Mesenteric fat pad (tissue), 1 donor: ENCODE measurements at places on chromosomes 6 and 20.

- no peak for DNase-seq
Measured at GRCh38 chr6:26380256-26380655, 2.7 kb upstream of the BTN2A2 start.

DNA sequence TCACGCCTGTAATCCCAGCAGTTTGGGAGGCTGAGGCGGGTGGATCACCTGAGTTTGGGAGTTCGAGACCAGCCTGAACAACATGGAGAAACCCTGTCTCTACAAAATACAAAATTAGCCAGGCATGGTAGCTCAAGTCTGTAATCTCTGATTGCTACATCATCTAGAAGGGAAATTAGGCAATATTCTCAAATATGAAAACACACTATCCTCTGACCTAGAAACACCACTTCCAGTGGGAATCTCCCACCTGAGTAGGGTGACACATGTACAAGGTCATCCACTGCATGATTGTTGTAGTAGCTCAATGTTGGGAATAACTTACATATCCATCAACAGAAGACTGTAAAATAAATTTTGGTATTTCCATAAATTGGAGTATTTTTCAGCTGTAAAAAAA is 19.1 kb upstream of the SIRPD start:
- no peak for DNase-seq

DNA sequence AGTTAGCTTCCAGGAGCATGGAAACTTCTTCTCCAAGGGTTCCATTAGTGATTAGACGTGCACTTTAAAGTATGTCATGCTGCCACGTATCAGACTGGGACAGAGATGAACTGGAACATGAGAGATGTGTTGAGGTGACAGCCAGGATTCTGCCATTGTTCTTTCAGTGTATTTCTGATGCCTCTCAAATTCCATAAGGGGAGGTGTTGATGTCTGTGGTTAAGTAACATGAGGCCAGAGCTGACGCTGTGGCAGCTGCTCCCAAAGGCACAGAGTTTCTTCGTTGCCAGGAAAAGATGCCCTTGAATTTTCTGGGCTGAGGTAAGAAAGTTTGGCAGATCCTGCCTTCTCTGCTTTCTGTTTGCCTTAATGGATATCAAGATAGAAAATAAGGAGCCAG is 63.5 kb downstream of the TRMT6 start:
- DNase-seq = no peak

DNA sequence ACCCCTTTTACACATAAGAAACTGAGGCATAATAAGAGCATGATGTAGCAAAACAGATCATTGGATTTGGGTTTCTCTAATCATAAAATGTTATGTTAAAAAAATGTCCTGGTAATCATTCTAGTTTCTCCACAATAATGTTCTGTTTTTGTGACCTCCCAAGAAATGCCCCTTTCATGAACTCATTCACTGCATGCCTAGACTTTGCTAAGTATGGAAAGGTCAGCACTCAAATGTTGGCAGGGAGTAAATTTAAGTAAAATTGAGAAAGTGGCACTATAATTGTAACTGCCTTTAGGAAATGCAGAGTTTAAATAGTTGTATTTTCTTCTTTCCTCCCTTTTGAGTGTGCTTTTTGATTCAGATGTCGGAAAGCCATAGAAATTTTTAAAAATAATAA is 48.5 kb upstream of the ID4 start:
- no peak for DNase-seq

GRCh38 chr20:52959125-52959524 is 13.0 kb upstream of the TSHZ2 start:
- no peak for DNase-seq

DNA sequence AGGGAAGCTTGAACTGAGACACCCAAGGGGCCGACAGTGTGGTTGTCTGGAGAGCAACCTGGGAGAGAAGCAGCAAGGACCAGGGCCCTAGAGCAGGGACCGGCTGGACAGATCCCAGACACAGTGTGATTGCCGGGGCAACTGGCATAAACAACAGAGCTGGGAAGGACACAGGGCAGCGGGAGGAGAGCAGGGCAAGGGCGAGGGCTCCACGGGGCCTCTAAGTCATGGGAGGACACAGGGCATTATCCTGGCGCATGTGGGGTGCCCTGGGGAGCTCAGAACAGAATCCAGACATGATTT is 31.1 kb upstream of the CCR6 start:
- DNase-seq = no peak

- DNase-seq = no peak
Measured at GRCh38 chr20:50445354-50446151, 64.6 kb upstream of the PTPN1 start.

DNA sequence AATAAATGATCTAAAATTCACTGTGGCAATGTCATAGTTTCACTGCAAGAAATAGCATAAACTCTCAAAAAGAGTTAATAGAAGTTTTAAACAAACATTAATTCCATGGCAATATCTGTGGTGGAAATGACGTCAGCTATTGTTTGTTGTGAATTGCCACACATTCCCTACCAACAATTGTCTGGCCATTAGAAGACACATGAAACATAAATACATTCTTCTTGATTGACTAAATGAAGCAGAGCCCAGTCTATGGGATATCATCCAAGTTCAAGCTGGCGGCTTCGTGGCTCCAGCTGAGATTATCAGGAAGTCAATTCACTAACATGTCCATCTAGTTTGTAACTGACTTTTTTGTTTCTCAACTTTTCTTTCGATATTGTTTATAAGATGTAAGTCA is 369.0 kb downstream of the ARHGAP18 start:
- no peak for DNase-seq

DNA sequence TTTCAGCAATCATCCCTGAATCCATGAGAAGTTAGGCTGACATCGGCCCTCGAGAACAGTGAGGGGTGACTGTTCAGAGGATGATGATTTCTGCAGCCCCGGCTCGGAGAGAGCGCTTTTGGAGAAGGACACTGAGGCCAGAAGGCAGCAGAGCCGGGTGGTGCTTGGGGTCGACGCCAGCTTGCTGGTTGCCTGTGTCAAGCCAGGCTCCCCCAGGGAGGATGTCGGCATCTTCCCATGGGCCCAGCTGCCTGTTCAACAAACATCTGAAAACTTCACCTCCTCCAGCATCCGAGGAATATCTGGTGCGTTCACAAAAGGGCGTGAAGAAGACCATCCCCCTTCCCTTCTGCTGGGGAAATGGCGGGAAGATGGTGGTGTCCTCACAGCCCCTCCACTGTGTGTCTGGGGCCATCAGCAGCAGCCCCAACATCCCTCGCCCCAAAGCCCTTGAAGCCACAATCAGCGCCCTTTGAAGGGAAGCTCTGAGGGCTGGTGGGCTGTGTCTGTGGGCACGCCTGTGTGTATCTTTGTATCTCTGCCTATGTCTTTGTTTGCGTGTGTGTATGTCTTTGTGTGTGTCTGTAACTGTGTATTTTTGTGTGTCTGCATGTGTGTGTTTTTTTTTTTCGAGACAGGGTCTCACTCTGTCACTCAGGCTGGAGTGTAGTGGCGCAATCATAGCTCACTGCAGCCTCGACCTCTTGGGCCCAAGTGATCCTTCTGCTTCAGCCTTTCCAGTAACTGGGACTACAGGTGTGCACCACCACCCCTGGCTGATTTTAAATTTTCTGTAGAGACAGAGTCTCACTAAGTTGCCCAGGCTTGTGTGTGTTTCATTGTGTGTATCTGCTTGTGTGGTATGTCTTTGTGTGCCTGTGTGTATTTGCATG is 97.9 kb downstream of the SULF2 start:
- no peak for DNase-seq

DNA sequence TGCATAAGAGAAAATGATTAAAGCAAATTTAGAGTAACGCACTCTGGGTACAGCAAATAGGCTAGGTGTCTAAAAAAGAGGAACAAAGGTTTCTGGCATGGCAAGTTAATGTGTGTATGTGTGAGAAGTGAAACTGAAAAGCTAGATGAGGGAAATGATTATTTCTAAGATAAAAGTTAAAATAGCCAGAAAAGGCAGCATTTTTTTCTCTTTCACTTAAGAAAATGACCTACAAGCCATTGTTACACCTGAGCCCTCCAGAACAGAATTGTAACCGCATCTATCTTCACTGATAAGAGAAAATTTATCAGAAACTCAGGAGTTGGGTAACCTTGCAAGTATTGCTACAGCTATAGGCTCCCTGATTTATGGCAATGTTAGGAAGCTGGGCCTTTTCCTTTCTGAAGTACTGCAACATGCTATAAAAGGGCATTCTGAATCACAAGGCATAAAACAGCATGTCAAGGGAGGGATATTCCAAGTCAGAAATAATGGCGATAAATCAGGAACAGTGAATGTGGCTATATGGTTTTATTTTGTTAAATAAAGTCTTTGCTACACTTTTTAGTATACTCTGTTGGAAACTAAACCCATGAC is 395.3 kb downstream of the TBC1D32 start:
- no peak for DNase-seq

GRCh38 chr6:56725254-56725653 is 82.6 kb upstream of the DST start:
- DNase-seq = no peak

DNA sequence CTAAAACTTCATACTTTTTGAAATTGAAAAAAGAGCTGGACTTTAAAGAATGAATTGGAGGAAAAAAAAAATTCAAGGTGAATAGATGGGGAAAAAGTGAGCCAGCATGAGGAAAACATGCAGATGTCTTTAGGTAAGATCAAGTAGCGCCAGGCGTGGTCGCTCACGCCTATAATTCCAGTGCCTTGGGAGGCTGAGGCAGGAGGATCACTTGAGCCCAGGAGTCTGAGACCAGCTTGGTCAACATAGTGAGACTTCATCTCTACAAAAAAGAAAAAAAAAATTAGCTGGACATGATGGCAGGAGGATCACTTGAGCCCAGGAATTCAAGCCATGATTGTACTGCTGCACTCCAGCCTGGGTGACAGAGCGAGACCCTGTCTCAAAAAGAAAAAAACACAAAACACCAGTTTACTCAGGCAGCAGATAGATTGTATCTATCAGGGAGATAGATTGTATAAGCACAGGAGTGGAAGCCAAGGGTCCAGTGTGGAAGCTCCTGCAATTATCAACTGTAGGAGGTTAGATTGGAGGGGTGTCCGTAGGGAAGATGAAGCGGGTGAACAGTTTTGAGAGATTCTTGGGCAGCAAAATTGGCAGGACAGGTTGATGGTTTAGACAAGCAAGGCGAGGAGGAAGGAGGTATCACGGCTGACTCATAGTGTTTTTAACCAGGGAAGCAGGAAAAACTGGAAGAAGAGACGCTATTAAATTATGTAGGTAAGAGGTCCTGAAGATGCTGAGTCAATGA is 97.6 kb upstream of the ZNF217 start:
- peak; percentile 35 for DNase-seq

GRCh38 chr6:143605906-143606521 is 71.8 kb upstream of the PHACTR2 start:
- DNase-seq = no peak

DNA sequence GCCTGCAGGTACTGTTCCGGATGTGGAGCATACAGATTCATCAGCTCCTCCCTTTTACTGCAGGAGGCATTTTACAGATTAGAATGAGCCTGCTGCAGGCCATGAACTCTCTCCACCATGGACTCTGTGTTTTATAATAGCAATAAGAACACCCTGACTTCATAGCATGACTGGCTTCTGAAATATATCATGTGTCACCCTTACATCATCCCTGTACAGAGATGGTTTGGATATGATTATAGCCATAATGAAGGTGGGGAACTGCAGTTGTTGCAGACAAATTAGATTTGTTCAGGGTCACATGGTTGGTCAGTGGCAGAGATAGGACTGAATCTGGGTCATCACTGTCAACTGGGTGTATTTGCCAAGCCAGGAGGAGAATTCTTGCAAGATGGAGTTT is 100.7 kb downstream of the FOXO3 start:
- no peak for DNase-seq

DNA sequence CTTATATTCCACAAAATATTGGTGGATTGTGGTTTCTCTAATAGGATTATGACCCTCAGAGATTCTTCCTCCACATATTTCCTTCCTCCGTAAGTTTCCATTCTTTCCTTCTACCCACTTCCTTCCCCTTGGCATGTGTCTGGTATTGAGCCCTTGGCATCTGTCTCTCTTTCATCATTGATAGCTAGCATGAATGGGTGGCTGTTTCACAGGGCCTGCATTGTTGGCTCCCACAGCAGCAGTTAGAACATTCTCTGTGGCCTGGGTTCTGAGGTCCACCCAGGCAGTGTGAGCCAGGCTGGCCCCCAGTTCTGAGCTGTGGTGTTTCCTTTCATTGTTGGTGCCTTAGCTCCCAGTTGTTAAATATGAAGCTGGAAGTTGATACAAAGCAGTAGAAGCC is 125.3 kb downstream of the ANKS1A start:
- no peak for DNase-seq

GRCh38 chr6:170192905-170193304 is 98.0 kb downstream of the DLL1 start:
- no peak for DNase-seq

- DNase-seq = no peak
Measured at GRCh38 chr6:16470502-16471221, 232.3 kb downstream of the GMPR start.

GRCh38 chr20:63955281-63955826 is 862 bp downstream of the UCKL1 start:
- no peak for DNase-seq

DNA sequence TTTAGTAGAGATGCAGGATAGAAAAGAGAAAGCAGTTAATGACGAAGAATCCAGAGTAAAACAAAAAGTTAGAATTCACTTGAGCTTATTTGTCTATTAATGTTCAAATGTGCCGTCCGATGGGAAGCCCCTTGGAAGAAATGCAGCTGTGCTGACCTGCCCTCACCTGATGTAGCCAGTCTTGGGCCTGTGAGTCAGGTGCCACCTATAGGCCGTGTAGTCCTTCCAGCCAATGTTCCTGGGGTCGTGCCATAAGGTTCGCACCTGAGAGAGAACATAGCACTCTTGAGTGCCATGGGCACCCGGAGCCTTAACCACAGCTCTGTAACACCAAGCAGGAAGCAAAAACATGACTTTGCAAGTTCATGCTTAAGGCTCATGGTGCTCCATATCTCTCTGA is 32.4 kb downstream of the THBS2 start:
- DNase-seq = peak; percentile 72

DNA sequence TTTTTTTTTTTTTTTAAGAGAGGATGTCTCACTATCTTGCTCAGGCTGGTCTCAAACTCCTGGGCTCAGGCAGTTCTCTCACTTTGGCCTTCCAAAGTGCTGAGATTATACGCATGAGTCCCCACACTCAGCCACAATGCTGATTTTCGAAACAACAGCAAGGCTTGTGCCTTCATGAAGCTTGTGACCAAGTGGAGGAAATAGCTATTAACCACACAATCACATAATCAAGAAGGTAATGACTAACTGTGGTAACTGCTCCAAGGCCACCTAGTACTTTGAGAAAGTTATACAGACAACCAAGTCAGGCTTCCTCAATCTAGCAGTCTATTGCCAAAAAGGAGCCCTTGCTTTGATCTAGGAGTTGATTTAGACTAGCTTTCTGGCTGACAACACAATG is 46.3 kb downstream of the SOD2 start:
- DNase-seq = no peak
